ENCODE measurements at places on chromosomes 4 and X.
A peak's percentile ranks its signal among the peaks of the same experiment; 100 is the strongest.

DNA sequence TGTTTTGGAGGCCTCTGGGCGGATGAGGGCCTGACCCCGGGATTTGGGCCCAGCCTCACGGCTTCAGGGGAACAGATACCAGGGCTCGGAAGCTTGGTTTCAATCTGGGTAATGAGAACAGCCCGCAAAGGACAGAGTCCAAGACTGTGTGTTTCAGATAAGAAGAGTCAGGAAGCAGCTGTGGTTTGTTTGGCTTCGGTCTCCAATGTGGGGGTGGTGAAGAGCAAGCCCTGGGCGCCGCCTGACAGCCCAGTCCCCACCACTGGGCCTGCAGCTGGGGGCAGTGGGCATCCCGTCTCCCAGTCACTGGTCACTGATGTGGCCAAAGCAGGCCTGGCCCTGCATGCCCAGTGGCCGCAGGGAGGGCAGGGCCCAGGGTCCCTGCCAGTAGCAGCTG is 9.1 kb downstream of the WFS1 start:
- peak; percentile 67 for DNase-seq

GRCh38 chr4:66300336-66300934 is 630.1 kb upstream of the EPHA5 start:
- no peak for DNase-seq

DNA sequence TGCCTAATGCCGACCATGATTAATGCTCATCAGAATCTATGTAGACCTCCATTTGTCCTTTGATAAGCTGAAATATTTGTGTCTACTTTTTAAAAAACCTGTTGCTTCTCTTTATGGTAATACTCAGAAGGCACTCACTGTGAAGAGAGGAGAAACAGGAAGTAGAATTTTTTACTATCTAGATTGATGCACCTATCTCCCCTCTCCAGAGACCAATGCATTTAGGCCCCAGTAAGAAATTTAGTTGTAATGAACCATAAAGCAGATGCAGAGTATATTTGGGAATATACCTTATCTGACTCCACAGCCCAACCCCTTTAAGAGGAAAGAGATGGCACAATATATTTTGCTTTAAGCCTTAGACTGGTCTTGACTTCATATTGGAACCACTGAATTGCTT is 11.1 kb downstream of the TBL1X start:
- no peak for DNase-seq

- no peak for DNase-seq
These were observed 1.2 kb downstream of the SOD3 start for GRCh38 chr4:24796620-24797019.

- no peak for DNase-seq
These were observed 6.9 kb upstream of the HAND2 start for GRCh38 chr4:173536808-173537429.

GRCh38 chr4:81412946-81413495 is 58.7 kb downstream of the RASGEF1B start:
- DNase-seq = no peak

DNA sequence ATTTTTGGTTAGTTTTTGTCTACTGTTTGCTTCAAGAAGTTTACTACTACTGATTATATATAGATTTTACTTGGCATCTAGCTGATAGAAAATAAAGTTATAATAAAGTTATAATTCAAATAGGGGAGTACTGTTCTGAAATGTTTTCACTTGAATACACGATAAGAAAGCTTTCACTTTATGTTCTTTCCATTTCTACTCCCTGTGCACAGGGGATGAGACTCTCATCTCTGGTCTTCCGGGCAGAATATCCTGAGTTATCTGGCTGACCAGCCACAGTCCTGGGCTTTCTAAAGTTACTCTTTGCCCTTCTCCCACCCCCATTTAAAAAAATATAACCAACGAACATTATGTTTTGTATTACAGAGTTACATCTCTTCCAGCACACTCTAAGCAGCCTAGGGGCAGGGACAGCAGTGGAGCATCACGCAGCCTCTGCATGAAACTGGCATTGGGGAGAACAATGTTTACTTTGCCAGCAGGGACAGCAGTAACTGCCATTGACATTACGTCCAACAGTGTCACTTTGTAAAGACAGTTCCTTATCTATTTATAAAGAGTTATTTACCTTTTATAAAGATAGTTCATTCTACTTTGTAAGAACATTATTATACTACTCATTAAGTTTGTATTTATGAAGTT is 64.3 kb downstream of the METTL14 start:
- DNase-seq = no peak

GRCh38 chr4:174380699-174381439 is 97.2 kb downstream of the CEP44 start:
- no peak for DNase-seq

DNA sequence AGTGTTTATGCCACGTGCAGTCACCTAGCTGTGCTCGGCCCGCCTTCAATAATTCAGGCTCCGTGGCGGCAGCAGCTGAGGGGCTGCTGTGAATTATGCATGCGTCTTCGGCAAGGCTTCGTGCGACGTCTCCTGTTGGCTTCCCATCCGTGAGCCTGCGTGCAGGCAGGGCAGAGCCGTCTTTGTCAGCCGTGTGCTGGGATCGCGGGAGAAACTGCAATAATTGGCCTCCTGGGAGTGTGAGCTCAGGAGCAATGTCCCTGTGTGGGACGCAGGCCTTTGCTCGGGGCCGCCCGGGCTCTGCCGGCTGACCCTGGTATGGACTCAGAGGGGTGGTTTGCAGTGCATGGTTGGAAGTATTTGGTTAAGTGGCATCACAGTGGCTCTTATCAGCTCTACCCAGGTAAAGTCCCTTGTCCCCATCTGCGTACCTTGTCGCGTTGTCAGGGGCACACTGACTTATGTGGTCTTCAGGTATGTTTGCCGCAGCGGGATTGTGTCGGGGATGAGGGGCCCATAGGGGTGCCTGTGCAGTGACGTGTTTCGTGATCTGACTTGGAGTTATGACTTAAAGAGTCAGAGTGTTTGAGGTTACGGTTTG is 34.5 kb upstream of the HGFAC start:
- no peak for DNase-seq

DNA sequence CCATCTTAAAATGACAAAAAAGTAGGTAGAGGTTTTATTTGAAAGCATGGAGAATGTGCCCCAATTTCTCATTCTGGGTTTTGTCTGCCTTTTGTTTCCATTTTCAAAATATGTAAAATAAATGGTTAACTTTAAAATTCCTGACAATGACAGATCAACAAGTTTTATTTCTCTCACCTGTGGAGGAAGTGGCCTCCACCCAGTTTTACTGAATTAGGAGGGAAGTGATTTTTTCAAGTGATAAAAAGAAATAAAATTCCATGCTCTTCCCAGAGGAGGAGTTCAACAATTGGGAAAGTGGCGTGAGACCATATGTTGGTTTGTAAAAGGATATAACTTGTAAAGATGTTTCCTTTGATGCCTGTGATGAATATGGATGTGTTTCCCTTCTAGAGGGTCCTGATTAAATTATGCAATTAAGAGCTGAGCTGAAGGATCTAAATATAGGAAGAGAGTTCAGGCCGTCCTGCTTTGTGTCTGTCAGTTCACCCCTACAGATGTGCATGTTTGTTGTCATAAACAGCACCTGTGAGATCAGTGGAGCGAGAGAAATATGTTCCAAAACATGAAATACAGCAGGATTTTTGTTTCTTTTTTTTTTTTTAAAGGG is 19.5 kb downstream of the SMAD1 start:
- DNase-seq = no peak

- no peak for DNase-seq
These were observed 15.0 kb upstream of the STK32B start for GRCh38 chr4:5036239-5036638.

DNA sequence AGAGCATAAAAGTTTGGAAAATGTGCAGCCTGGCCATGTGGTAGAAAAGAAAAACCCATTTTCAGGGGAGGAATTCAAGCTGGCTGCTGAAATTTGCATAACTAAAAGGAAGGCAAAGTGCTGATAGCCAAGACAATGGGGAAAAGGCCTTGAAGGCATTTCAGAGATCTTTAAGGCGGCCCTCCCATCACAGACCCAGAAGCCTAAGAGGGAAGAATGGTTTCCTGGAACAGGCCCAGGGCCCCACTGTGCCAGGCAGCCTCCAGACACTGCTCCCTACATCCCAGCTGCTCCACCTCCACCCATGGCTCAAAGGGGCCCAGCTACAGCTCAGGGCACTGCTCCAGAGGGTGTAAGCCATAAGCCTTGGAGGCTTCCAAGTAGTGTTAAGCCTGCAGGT is 158.0 kb upstream of the PRDX4 start:
- DNase-seq = no peak

GRCh38 chr4:26088433-26088928 is 174.5 kb downstream of the SMIM20 start:
- no peak for DNase-seq

- DNase-seq = no peak
These were observed 35.3 kb downstream of the HCCS start for GRCh38 chrX:11146411-11146810.

GRCh38 chr4:64784125-64784524 is 374.9 kb upstream of the TECRL start:
- DNase-seq = no peak

- DNase-seq = no peak
These were observed 53.8 kb downstream of the SYNPO2 start for GRCh38 chr4:118942465-118942864.

- DNase-seq = peak; percentile 89
These were observed 449.8 kb downstream of the C4orf33 start for GRCh38 chr4:129545599-129546278.

DNA sequence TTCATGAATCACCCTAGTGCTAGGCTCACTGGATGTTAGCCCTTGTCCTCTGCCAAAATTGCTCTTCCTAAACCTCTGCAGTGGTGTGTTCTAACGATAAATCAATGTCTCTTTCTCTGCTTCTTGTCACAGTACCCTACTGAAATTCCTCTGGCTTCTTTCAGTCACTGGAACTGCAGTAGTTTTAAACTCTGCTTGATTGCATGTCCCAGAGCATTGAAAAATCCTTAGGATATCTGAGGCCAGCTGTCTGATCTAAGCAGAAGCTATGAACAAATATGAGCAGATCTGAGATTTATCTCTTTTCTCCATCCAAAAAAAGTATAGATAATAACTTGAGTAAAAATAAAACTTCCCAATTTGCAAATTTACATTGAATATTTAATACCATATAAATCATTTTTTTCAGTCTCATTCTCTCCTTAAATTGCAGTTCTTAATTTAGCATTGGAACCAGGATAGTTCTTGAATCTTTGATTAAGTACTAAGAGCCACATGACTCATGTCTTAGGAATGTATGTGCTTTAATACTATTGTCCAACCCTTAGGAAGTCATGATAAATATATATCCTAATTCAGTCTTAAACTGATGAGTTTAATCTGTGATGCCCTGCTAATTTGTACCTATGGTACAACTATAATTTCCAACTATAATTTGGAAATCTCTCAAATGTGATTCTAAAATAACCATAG is 169.7 kb downstream of the PDHA2 start:
- no peak for DNase-seq

DNA sequence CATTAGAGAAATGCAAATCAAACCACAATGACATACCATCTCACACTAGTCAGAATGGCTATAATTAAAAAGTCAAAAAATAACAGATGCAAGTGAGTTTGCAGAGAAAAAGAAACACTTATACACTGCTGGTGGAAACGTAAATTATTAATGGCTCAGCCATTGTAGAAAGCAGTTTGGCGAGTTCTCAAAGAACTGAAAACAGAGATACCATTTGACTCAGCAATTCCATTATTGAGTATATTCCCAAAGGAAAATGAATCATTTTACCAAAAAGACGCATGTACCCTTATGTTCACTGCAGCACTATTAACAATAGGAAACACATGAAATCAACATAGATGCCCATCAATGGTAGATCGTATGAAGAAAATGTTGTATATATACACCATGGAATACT is 75.0 kb downstream of the NAA11 start:
- no peak for DNase-seq

DNA sequence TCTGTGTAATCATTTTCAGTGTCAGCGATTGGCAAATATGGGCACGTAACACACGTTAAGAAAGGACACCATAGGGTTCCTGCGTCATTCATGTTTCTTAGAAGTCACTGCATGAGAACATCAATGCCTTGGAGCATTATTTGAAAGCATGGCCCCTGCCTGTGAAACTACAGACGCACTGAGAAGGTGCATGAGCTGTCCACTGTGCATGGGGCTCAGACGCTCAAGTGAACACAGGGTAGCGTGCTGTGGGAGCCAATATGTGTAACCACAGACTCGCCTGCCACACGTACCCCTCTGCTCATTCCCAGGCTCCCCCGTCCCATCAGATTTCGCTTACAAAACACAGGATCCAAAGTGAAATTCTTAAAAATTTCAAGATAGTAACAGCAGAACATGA is 6.5 kb downstream of the PPP2R2C start:
- no peak for DNase-seq

GRCh38 chr4:188934320-188934962 is 795.2 kb downstream of the TRIML1 start:
- no peak for DNase-seq

DNA sequence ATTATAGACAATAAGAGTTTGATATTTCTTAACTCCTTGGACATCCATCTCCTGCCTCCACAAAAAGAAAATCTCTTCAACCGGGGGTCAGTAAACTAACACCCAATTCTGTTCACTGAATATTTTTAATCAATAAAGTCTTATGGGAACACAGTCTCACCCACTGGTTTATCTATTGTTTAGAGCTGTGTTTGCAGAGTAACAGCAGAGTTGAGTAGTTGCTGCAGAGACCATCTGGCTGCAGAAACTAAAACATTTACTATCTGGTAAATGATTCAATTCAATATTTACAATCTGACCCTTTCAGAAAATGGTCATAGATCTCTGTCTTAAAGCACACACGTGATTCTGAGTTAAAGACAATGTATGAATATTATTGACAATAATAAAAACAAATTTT is 94.0 kb downstream of the TMA16 start:
- no peak for DNase-seq

DNA sequence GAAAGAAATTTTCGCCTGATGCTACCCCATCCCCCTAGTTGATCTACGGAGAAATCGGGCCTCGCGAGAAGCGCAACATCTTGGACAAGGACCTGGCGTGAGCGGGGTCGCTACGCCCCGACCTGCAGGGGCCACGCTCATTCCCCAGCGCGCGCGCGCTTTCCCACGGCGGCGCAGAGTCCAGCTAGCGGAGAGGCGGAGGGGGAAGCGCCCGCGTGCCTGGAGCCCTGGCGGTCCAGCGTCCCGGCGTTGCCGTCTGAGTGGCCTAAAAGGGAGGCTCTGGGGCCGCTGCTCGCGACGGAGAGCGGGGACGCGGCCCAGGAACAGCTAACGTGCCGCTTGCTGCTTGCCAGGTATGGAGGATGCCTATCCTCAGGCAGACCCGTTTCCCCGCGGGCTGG is 6.0 kb upstream of the SOX3 start:
- DNase-seq = no peak

GRCh38 chrX:138011468-138011867 is 445.5 kb downstream of the ZIC3 start:
- no peak for DNase-seq

DNA sequence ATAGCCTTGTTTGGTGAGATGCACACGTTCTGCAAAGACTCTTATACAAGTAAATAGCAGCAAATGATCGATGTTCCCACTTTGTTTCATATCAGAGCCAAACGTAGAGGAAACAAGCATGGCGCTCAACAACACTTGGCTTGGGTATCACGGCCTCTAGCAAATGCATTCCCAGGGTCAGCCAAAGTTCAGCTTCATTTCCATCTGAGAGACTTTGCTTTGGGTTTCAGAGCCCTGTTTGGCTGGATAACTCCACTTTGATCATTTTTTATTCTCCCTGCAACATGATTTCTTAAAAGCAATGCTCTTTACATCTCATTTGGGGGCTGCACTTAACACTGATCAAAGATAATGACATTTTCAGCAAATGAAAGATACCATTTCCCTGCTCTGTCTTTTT is 199.2 kb upstream of the FAM9B start:
- DNase-seq = no peak

- DNase-seq = no peak
These were observed 21.6 kb downstream of the PNMA6E start for GRCh38 chrX:153379508-153379907.

- no peak for DNase-seq
These were observed 95.8 kb upstream of the TET2 start for GRCh38 chr4:105050896-105051295.
